ENCODE measurements at places on chromosomes 4 and X.

GRCh38 chr4:25970226-25970675 is 56.2 kb downstream of the SMIM20 start:
- DNase-seq = peak; percentile 23

DNA sequence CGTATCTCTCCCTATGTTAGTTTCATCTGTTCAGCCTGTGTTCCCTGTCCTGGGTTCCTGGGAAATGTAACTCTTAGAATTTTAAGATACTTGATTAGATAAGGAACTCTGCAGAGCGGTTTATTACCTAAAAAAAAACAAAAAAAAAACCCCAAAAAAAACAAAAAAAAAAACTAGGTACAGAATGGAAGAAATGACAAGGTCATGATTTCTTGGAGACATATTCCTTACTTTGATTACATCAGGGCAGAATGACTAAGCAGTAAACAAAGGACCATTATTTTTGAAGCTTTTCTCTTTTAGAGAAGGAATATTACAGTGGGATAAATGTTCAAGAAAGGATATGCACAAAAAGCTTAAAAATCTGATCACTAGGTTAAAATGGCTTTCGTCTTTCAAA is 171.8 kb downstream of the ARAP2 start:
- no peak for DNase-seq

DNA sequence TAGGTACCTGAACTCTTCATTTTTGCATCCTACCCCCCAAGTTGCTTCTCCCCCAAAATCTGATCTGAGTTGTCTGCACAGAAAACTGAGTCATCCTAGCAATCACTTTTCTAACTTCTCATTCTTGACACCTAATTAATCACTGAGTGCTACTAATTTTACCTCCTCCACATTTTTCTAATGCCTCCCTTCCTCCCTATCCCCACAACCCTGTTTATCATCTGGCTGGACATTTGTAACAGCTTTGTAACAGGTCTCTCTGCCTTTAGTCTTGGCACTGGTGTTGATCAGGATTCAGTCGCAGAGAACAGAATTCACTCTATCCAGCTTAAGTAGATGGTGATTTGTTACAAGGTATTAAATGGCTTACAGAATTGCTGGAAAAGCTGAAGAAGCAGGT is 303.9 kb upstream of the GATB start:
- DNase-seq = no peak

- no peak for DNase-seq
These were observed 1523.7 kb downstream of the ARAP2 start for GRCh38 chr4:34720571-34720970.

- DNase-seq = no peak
These were observed 18.1 kb downstream of the CLTRN start for GRCh38 chrX:15646543-15646942.

GRCh38 chr4:80840396-80840795 is 190.1 kb upstream of the BMP3 start:
- no peak for DNase-seq

- DNase-seq = no peak
These were observed 1295.8 kb upstream of the TENM3 start for GRCh38 chr4:180947425-180947824.

GRCh38 chr4:85883180-85883579 is 408.2 kb downstream of the ARHGAP24 start:
- DNase-seq = no peak

GRCh38 chr4:2290974-2291704 is 29.2 kb upstream of the MXD4 start:
- no peak for DNase-seq

DNA sequence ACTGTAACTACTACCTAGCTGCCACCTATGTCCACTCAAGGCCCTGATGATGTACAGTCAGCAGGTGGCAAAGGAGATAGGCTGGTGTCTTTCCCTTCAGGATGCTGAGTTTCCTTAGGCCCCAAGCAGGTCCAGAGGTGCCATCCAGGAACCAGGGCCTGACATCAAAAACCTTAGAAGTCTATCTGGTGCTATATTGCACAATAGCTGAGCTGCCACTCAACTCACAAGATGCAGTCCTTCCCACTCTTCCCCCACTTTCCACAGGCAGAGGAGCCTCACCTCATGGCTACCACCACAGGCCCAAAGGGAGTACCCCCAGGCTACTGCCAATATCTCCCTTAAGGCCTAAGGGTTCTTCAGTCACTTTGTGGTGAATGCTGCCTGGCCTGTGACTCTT is 83.9 kb upstream of the ZNF827 start:
- no peak for DNase-seq

DNA sequence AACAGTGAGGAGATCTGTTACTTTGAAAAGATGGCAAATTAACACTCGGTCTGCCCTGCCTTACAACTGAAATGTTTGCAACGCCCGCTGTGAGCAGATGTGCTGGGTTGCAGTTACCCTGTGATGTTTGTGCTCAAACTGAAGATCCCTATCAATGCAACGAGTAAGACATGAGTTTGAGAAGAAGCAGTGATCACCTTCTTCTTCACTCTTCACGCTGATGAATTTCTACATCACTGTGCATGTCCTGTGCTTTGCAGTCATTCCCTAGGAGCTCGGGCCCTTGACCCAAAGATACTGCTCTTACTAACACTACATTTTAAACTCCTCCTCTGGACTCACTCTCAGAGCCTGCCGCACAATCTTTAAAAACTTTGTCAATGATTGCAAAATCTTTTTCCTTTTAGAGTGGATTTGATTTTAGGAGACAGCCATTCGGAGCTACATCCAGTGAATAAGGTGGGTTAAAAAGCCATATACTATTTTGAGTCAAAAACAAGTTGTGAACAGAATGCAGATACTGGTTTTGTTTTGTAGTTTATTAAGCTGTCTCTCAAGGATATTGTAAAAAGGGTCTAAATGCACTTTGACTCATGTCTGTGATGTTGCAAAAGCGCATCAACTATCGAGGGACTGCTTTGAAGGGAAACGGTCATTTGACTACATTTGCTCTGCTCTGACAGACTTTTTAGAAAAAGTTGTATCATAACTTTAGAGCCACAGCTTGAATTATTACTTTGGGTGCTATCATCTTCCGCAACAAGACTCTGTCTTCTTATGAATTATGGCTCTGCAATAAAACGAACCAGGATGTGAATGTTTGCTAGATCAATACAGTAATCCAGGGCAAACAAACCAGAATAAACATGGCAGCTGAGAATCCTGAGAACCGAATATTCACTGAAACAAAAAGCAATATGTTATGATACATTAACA is 5.7 kb upstream of the RHOH start:
- DNase-seq = no peak

GRCh38 chr4:94412658-94413038 is 39.1 kb upstream of the PDLIM5 start:
- DNase-seq = no peak

- peak; percentile 71 for DNase-seq
These were observed 91.3 kb upstream of the WDR44 start for GRCh38 chrX:118254611-118255010.

DNA sequence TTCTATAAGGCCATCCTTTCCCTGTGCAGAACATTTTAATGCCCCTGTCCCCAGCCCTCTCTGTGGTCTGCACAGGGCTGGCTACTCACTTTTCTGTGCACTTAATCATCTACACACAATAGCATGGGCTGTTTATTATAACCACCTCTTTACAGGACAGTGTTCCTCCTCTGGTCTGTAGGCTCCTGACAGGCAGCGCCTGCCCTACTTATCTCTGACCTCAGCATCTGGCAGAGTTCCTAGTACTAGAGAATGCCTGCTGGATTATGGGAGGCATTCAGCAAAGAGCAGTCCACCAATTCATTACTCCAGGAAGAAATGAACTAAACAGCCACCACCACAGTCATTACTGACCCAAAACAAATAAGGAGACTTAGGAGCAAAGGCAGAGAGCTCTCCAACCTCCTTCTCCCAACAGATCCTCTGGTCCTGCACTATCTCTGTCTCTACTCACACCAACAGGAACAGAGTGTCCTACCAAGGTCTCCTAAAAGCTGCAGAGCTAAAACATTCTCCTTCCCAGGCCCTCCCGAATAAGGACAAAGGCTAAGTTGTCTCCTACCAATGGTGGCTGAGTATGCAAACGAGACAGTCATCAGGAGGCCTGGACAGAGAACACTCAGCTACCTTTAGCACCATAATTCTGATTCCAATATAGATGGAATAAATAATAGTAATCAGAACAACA is 279.2 kb downstream of the QDPR start:
- no peak for DNase-seq

- DNase-seq = no peak
These were observed 98.9 kb downstream of the HPGD start for GRCh38 chr4:174423257-174423944.

DNA sequence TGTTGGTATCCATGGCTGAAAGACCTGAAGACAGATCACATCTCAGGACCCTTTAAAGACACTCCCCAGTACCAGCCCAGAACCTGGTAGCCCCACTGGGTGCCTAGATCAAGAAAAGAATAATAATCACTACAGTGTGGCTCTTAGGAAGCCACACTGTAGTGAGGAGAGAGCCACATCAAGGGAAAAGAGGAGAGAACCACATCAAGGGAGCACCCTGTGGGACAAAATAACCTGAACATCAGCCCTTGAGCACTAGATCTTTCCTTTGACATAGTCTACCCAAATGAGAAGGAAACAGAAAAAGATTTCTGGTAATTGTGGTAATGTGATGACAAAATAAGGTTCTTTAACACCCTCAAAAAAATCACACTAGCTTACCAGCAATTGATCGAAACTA is 15.3 kb downstream of the RTL3 start:
- DNase-seq = no peak

GRCh38 chr4:24229978-24230377 is 340.1 kb upstream of the PPARGC1A start:
- DNase-seq = no peak

GRCh38 chr4:119559044-119559647 is 69.5 kb downstream of the PDE5A start:
- DNase-seq = no peak

DNA sequence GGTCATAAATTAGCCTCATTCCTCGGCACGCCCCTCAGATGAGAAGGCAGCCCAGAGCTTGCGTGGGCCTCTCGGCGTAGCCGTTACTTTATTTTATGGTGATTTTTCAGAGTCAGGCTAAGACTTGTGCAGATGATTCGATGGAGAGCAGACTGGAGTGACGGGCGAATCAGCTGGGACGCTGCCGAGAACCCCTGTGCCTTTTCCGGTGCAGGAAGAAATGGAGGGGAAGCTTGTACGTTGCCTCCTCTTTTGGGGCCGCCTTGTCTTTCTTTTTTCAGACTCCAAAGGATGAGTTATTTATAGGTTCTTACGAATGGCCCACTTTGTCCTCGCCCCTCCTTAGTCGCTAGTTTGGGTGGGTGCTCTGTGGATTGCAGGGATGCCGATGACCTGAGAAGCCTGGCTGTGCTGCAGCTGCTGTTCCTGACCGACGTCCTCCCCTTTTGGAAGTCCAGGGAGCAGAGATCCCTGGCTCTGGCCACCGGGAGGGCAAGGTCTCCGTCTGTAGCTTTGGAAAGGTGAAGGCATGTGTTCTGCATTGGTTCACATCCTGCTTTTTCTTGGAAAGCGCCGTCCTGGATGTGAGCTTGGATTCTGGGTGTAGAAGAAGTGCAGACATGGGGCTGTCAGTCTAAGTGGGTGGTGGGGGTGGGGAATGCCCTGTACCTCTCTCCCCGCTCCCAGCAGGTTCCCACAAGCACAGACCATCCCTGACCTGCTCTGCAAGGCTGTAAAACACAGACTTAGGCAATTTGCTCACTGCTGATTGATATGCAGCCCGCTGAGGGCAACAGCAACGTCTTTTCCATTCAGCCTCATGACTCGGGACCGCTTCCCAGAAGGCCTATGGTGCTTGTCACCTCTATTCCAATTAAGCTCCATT is 9.3 kb downstream of the SORCS2 start:
- no peak for DNase-seq

DNA sequence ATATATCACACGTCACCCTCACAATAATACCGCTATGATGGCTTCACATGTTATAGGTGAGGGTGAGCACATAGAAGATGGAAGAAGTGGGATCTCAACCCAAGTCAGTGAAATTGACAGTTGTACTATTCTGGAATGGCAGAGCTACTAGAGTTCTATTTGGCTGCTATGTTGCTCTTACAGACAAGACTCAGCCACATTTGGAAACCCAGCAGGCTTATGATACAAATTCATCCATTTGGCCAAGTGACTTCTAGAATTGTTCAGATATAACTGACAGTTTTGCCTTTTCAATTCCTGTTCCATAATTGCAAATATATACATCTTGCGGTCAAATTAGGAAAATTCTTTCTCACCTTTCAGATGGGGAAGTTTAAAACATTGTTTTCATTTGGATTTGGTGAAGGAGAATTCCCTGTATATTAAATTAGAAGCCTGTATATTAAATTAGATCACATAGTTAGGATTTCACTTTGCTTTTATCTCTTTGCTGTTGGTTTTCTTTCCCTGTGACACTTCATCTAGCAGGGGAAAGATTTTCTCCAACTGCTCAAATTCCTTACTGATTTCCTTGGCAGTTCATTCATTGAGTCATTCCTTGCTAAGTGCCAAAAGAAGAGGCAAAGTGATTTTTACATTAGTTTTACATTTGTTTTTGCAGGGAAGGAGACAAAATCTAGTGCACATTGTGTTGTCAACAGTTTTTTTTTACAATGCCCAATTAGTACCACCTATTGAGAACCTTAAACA is 120.6 kb upstream of the TBC1D9 start:
- no peak for DNase-seq

DNA sequence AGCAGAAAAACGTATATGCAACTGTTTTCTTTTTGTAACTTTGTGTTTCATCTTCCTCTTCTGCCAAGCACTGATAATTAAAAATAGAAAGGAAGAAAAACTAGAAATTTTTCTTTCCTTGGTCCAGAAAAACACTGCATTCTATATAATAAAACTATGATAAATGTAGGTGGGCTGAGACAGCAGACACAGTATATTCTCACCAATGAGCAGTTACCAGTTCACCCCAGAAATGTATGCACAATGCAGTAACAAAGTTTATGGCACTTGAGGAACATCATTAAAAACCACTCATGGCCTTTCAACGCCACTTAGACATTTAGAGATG is 79.4 kb downstream of the FAT1 start:
- DNase-seq = no peak
